ENCODE measurements at places on chromosomes 1 and 21. TPM values are rescaled to one million over a fixed set of nuclear protein-coding genes. Genes with fewer than 3 reads are reported as not detected.

Gene GBP7
- 0.11 TPM for total RNA-seq

Gene TRIM17
- total RNA-seq: 0.36 TPM

Gene CCDC185
- not detected for total RNA-seq

Gene FCRL5
- not detected for total RNA-seq

Gene SLAMF8
- 1.7 TPM for total RNA-seq

Gene HORMAD1
- not detected for total RNA-seq

Gene IL12RB2
- total RNA-seq: 0.33 TPM

Gene PRKAA2
- 112 TPM for total RNA-seq

Gene RNU1-4
- total RNA-seq: 6,072 TPM

DNA sequence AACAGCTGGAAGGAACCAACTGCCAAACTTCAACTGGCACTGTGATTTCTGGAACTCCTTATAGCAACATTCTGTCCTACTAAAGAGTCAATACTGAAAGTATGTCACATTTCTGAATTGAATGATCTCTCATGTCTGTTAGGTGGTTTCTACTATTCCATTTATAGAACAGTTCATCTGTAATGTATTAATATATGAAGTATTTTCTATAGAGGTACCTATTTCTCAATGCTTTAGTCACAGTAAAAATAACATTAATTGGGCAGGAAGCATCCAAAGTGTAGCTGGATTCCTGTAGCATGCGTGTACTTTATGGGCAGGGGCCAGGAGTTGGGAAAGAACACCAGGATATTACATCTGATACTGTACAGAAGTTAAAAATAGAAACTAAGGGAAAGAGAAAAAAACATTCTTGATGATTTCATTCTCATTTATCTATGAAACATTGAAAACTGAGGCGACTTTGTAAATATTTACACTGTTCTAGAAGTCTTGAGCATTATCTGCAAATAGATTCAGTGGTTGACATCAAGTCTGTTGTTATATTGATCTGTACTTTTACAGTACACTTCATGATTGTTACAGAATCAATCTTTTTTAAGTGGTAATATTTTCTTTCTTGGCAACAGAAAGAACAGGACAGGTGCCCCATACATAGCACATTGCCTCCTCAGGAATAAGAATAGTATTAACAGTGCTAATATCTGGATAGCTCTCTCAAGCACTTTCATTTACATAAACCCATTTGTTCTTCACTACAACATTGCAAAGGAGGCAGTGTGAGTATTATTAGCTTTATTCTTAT, 6.2 kb upstream of the ZNF281 start:
- H3K4me1 ChIP-seq: peaks cover 13% of the 10 kb centered on the region
- peak overlapping the region; percentile 45 for H3K27ac ChIP-seq
- H3K4me3 ChIP-seq: no peak overlapping the region
- no peak for DNase-seq

- no peaks in the 10 kb centered on the region for H3K27me3 ChIP-seq
- H3K36me3 ChIP-seq: no peaks in the 10 kb centered on the region
- peak overlapping the region; percentile 84 for H3K4me3 ChIP-seq
These were observed 1.6 kb downstream of the SLC19A2 start for GRCh38 chr1:169484101-169484500.

DNA sequence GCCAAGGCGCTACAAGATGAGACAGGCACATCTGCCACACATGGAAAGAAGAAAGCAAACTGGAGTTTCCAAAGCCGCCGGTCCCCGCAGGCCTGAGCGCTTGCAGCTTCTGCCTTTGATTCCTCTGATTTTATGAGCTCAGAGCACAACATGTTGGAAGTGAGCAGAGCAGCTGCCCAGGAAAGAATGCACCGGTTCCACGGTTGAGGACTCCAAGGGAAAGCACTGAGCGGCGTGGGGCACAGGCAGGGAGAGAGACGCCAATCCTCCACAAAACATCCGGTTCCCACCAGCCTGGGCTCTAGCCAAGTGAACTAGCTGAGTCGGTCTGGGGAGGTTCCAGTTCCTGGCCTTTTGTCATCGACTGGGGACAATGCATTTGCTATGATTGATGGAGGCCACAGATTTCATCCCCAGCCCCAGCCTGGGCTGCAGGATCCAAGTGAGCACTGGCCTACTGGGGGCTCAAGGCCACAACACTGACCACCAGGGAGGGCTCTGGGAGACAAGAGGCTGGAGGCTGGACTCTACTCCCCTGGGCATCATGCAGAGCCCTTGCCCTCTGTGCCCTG, 253.1 kb upstream of the IRF2BP2 start:
- peak overlapping the region; percentile 24 for H3K4me3 ChIP-seq
- DNase-seq: peak; percentile 80
- peak overlapping the region; percentile 88 for H3K27ac ChIP-seq
- H3K4me1 ChIP-seq: peaks cover 47% of the 10 kb centered on the region
- H3K27me3 ChIP-seq: no peaks in the 10 kb centered on the region

DNA sequence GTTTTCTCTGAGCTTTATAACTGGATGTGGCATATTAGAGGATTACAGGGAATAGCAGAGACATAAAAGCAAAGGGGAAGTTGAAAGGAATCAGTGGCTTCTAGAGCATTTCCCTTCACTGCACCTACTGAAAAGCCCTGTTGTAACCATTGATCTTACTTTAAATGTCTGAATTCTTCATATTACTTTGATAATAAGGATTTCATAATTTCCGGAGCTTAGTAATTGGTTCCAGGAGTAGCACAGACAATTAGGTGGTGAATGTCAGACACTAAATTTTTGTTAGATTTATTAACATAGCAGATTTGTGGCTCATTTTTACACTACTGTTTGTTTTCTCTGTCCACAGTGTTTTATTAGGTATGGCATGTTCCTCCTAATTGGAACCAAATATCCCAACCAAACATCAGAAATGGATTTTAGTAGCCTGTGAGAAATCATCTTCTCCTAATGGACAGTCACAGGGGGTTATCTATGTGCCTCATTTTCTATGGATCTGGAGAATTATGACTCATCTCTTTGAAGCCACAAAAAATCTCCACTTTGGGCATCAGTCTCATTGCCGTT, 100.5 kb downstream of the GIPC2 start:
- no peak overlapping the region for H3K27ac ChIP-seq
- H3K27me3 ChIP-seq: no peaks in the 10 kb centered on the region
- no peak overlapping the region for H3K4me3 ChIP-seq
- DNase-seq: no peak

DNA sequence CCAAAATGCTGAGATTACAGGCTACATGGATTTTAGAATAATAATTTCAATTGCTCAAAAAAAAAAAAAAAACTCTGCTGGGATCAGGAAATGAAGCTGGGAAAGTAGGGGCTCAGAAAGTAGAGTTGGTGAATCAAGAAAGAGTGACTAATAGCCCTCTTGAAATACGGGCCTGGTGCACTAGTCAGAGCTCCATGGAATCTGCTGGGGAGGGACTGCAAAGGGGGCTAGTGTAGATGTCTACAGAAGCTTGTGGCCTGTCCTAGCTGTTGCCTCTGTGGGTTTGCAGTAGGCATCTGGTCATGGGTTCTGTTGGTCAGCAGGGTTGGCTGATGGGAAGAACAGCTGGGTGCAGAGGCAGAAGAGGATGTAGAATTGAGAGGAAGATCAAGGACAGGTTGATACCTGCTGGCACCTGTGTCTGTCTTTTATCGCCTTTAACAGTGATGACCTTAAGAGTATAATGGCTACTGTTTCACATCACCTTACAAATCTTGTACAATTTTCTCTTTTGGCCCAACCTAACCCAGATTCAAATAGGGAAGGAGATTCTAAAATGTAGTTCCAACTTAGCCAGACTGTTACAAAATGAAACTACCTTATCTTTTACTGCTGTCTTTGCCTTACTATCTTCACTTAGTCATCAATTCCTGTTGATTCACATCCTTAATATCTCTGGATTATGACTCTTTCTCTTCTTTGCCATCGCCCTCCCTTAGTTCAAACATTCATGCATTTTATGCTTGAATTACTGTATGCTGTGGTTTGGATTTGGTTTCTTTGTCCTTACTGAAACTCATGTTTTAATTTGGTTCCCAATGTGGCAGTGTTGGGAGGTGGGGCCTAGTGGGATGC, 126.2 kb downstream of the GIPC2 start:
- H3K4me3 ChIP-seq: no peak overlapping the region
- no peaks in the 10 kb centered on the region for H3K36me3 ChIP-seq
- H3K27ac ChIP-seq: no peak overlapping the region
- no peaks in the 10 kb centered on the region for H3K4me1 ChIP-seq

DNA sequence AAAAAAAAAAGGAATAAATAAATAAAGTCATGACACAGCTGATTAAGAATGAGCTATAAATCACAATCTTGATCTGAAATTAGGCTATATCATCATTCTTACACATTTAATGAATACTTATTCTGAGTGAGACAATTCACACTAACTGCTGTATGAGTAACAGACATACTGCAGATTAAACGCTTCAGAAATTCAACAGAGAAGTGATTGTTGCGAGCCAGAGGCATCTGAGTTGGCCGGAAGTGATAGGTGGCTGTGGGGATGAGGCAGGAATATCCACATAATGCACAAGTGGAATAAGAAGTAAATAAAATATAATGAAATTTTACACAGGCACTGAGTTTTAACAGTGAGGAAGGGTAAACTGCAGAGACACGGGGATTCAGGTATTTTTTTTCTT, 142.4 kb downstream of the APP start:
- no peak for DNase-seq
- H3K4me1 ChIP-seq: peaks cover 44% of the 10 kb centered on the region
- no peaks in the 10 kb centered on the region for H3K27me3 ChIP-seq
- no peak overlapping the region for H3K27ac ChIP-seq
- H3K36me3 ChIP-seq: peaks cover 3% of the 10 kb centered on the region

Measured in left ventricle myocardium inferior (tissue), 1 donor.